ENCODE measurements at places on chromosomes 12 and 14.

DNA sequence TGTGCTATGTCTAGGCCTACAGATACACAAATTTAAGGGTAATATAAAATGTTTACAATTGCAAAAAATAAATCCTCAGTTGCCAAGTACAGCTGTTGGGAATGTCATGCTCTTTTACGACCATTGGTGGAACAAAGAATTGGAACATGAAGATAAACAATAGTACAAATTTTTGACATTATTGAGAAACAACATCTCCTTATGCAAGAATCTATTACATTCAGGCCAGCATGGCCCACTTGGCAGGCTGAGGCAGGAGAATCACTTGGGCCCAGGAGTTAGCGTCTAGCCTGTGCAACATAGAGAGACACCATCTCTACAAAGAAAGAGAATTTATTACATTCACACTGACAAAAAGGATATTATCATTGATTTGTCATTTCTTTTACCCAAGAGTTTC lies 135.9 kb upstream of the NTF3 start:
- DNase-seq = no peak

- DNase-seq = no peak
These were observed 61.8 kb downstream of the TECPR2 start for GRCh38 chr14:102424520-102424919.

DNA sequence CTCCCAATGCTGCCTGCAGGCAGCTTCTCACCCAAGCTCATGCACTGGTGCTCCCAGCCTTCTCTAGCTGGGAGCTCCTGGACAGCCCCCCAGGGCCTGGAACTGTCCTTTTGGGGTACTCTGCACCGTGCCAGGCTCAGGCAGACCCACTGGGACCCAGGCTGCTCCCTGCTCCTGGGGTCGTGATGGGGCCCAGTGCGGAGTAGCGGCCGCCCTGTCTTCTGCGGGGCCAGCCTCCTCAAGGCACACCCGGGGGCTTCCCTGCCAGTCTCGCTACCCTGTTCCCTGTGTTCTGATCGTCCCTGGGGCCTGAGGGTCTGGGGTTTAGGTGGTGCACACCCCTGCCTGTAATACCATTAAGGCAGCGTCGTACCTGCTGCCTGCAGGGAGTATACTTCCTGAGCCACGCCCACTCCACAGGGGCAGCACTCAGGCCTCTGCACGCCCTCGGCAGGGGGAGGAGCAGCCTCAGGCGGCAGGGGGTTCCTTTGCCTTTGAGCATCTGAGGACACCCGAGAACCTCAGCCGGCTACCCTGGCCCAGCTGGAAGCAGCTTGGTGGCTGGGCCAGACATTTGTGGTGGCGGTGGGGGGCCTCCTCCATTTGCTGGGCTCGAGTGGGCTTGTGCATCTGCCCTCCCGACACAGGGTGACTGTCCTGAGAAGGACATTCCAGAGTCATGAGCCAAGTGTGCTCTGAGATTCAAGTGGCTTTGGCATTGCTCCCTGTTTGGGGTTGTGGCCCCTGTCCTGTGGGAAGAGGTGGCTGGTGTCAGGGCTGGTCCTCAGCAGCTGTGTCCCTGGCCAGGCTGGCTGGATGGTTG lies 9.2 kb upstream of the CRIP2 start:
- DNase-seq = no peak

DNA sequence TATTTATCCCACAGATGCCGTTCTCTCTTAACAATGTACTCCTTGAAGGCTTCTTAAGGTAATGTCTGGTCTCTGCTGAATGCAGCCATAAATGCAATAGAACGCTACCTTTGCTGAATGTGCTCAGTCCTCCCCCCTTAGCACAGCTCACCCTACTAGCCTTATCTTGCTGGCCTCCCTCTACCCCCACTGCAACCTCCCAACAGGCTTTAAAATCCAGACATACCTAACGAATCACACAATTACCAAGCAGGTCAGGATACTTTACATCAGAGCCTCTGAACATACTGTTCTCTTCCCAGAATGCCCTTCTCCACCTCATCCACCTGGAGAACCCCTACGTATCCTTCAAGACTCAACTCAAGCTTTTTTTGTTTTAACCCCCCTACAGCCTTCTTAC lies 51.0 kb upstream of the CRADD start:
- DNase-seq = no peak

DNA sequence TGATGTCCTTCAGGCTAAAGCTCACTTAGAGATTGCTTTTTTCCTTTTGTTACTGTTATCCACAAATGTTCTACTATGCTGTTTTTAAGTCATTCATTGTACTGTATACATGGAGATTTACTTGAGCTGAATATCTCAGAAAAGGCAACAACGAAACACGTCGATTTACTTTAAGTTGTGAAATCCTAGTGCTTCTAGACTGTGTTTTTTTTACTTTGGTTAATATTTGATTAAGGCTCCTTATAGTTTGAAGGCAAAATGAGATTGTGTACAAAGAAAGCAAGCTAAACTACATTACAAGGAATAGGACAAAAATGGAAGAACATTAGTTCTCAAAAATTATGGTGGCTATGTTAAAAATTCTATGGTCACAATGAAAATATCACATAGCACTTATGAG lies 114.5 kb downstream of the SLC35F4 start:
- no peak for DNase-seq

DNA sequence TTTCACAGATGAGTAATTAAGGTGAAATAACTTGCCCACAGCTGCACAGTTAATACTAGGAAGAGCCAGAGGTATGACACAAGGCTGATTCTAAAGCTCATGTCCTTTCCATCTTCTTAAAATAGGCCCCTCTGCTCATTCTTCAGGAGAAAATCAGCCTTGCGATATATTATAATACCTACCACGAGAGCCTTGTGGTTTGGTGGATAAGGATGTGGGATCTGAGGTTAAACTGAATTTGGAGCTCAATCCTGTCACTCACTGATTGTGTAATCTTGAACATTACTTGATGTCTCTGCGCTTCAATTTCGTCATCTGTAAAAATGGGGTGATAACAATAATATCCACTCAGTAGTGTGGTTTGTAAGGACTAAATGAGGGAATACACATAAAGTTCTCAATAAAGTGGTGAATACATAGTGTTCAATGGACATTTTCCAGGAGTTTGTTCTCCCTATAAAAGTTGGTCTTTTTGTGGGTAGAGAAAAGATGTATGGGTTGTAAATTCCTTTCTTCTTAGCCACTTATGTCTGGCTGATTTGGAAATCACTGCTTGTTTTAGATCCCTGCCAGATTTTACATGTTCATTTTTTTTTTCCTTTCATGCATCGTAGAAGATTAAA lies 25.1 kb upstream of the ATP2B1 start:
- no peak for DNase-seq

DNA sequence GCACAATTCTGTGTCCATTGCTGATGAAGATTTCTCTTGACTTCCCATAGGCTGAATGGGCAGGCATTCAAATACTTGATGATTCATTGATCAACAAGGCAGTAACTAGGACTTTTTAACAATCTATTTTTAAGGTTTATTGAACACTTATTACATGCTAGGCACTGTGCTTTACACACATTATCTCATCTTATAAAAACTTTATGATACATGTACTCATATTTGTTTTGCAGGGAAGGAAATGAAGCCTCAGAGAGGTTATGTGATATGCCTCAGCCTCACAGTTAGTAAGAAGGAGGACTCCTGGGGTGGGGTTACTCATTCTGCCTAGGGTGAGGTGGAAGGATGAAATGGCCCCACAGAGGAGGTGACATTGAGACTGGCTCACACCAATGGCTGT lies 12.9 kb upstream of the EMP1 start:
- DNase-seq = no peak

DNA sequence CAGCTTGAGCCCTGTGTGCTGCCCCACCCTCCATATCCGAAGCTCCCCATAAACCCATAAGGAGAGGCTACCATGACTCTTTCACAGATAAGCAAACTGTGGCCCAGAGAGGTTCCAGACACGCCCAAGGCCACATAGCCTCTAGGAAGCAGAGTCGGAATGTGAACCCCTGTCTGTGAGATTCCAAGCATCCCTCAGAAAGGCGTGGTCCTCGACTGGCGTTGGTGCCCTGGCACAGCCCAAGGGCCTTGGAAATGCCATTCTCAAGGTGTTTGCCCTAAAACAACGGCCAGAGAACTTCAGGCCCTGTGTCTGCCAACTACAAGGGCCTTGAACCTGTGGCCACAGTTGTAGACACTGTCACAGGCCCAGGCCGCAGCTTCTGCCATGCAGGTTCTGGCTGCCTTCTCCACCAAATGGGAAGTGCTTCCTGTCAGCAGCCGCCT lies 8.5 kb upstream of the DIO3 start:
- DNase-seq = no peak

GRCh38 chr12:49541911-49542505 lies 3.2 kb downstream of the KCNH3 start:
- no peak for DNase-seq

GRCh38 chr14:22188318-22188717 lies 400.7 kb downstream of the DAD1 start:
- DNase-seq = no peak

DNA sequence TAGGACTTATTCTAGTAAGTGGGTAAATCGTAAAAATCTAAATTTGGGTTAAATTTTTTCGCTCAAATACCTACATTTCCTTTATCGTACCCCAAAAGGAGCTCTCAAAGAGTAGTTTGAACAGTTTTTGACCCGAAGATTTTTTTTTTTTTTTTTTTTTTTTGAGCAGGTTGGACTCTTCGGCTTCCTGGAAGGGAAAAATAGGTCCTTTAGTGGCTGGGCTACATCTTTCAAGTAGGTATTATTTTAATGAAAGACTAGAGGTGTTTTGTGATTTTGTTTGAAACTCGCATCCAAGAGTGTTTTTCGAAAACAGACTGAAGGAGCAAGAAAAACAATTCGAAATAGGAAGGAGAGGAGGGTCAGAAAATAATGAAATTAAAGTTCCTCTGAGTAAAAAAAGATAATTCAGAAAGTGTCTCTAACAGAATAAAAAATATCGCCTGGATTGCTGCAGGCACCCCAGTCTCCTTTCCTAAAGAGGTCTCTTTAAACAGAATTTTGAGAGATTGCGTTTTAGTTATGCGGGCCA lies 6.0 kb downstream of the CDKN1B start:
- DNase-seq = no peak

DNA sequence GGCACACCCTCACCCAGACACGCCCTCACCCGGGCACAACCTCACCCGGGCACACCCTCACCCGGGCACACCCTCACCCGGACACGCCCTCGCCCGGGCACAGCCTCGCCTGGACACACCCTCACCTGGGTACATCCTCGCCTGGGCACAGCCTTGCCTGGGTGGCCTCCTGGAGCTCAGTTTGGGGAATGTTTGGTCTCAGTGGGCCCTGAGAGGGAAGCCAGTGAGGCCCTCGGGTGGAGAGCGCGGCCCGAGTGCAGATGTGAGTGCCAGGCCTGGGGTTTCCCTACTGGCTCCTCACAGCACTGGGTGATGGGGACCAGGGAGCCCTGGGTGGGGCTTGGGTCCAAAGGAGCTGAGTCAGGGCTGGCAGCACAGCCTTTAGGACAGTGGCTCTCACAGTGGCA lies 23.8 kb downstream of the GALNT9 start:
- no peak for DNase-seq

DNA sequence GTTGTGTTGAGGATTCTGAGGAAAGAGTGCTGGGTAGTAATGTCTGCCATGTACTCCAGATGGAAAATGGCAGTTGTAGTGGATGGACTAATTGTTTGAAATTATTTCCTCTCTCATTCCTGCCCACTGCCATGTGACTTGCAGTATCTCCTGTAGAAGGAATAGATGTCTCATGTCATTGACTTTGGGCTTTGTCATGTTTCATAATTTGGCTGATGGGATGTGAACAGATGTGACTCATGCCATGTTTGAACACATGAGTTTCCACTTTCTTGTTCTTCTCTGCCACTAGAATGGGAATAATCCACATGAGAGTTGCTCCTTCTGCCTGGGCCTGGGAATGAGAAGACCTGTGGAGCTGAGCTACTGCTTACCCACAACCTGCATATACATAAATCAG lies 2.4 kb upstream of the CALCOCO1 start:
- DNase-seq = no peak

DNA sequence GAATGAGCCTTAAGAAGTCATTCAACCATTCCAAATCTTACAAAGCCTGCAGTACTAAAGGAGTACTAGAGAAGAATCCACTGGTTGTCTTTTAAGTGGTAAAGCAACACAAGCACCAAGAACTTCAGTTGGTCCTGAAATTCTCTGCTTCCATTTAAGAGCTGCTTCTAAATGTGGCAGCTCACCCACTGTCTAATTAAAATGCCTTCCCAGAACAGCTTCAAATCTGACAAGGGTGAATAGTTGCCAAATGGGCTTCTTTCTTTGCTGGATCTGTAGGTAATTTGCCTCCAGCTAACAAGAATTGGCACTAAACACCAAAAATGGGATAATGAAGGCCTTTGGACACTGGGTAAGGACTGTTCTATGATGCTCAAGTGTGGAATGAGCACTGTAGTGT lies 72.2 kb upstream of the NAP1L1 start:
- DNase-seq = no peak

DNA sequence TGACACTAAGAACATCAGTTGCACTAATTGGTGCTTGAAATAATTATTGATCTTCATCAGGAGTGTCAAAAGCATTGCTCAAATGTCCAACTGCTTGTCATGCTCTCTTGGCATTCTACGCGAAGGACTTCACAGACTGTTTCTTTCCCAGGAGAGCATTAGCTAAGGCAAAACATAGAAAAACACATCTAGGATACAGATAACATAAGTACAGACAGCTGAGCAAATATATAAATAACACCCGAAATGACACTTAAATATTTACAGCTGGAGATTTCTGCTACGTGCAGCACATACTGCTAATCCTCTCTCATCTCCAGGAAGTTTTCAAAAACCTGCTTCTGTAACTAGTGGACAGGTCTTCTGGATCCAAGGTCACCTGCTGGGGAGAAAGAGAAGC lies 120.0 kb upstream of the PRMT8 start:
- DNase-seq = no peak

GRCh38 chr14:47929334-47929733 lies 253.9 kb upstream of the MDGA2 start:
- DNase-seq = no peak

- no peak for DNase-seq
These were observed 47.9 kb downstream of the NUAK1 start for GRCh38 chr12:106090591-106091445.

DNA sequence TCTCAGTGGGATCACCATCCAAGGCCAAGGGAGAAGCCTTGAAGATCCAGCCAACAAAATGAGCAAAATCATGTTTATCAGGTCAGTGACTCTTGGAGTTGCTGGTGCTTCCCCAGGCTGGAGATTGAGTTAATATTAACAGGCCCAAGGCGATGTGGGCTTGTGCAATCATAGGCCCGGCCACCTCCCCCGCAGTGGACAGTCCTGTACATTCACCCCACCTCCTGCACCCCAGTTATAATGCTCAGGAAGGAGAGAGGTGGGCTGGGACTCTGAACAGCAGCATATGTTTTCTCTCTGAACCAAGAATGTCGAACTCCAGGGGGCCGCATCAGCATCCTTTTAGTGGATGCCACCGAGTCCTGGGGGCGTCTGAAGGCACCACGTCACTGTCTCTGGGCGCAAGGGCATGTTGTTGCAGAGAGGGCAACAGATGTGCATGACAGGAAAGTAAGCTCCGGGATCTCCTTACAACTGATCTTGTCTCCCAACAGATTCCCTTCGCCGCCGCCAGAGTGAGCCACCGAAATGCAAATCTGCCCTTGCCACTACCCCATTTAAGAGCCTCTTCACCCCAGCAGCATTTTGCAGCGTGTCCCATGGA lies 32.2 kb upstream of the SERPINA6 start:
- DNase-seq = no peak
